Fibroblast of skin of right quadriceps (primary cell): ENCODE measurements at places on chromosomes 3 and 15.

- no peak for DNase-seq
These were observed 41.4 kb downstream of the MUC20 start for GRCh38 chr3:195762249-195762585.

DNA sequence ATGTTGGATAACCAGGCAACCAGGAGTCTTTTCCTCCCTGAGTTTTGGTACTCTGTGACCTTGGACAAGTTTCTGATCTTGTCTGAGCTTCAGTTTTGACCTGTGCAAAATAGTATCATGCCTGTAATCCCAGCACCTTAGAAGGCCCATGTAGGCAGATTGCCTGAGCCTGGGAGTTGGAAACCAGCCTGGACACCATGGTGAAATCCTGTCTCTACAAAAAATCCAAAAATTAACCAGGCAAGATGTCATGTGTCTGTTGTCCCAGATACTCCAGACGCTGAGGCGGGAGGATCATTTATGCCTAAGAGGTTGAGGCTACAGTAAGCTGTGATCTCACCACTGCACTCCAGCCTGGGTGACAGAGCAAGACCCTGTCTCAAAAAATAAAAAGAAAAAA, 114.8 kb downstream of the IL12A start:
- DNase-seq: no peak

DNA sequence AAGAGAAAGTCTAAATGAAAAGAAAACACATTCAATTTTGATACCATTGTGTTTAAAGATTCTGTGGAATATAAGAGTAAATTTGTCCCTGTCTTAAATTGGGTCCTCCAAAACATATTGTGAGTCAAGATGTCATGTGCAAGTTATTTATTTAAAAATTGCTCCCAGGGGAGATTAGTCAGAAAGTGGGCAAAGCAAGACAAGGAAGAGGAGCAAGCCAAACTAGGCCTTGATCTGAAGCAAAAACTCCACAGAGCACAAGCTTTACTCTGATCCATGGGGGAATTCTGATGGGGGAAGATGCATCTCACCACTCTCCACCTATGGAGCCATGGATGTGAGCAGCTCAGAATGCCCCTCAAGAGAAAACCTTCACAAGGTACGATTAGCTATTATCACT, 342.8 kb upstream of the IL12A start:
- DNase-seq: peak; percentile 80

- DNase-seq: no peak
These were observed 239.5 kb upstream of the HES1 start for GRCh38 chr3:193896419-193896818.

DNA sequence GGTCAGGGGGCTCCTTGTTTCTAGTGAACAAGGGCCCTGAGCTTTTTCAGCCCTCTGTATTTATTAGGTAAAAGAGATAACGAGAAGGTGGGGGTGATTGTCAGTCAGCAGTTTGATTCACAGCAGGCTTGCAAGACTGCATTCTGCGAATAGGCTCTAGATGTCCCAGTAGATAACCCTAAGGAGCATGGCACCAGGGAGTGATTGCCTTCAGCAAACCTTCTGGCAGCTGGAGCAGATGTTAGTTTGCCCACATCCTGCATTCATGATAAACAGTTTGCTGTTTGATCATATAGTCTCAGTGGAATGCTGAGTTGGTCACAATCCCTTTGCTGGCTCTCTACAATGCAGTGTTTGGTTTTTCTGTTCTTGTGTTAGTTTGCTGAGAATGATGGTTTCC, 161.3 kb upstream of the GADL1 start:
- DNase-seq: no peak

DNA sequence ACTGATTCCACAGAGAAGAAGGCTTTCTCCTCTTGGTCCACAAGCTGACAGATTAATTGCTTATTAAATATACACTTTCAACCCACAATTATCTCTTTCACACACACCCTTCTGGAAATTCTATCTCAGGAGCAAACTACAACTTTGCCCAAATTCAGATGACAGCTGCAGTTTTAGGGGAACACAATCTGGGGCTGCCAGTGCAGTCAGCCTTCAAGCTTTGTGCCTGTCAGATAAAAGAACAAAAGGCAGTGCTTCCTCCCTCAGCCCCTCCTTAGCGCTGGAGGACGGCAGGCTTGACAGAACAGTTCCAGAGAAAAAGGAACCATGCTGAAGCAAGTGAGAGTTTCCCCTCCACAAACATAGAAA, 99.6 kb downstream of the TMCC1 start:
- DNase-seq: no peak

- DNase-seq: no peak
These were observed 50.9 kb upstream of the CMTM7 start for GRCh38 chr3:32340611-32341365.

GRCh38 chr3:17431004-17431403, 311.4 kb downstream of the TBC1D5 start:
- peak; percentile 33 for DNase-seq

GRCh38 chr3:157130467-157131251, 29.3 kb downstream of the CCNL1 start:
- peak; percentile 66 for DNase-seq

- DNase-seq: peak; percentile 68
These were observed 81.7 kb downstream of the TAMM41 start for GRCh38 chr3:11764931-11765363.

GRCh38 chr15:41286665-41287333, 45.6 kb downstream of the OIP5 start:
- DNase-seq: peak; percentile 32
